CD8-positive, alpha-beta memory T cell (primary cell): ENCODE measurements at places on chromosomes 3 and 15. TPM values are rescaled to one million over a fixed set of nuclear protein-coding genes. Genes with fewer than 3 reads are reported as not detected.

The MYEF2 gene
- 1.2 TPM for polyA plus RNA-seq

The GOLGA6A gene
- polyA plus RNA-seq: not detected

The IL20RB gene
- polyA plus RNA-seq: 0.45 TPM

The ZNF660 gene
- 0.07 TPM for polyA plus RNA-seq

The KCNMB2 gene
- polyA plus RNA-seq: not detected

The SERPINI2 gene
- polyA plus RNA-seq: not detected

The C3orf33 gene
- polyA plus RNA-seq: 4.9 TPM

The C3orf85 gene
- polyA plus RNA-seq: not detected

The NLGN1 gene
- not detected for polyA plus RNA-seq

The OR5K2 gene
- polyA plus RNA-seq: not detected

The ALPK3 gene
- 0.03 TPM for polyA plus RNA-seq

The DLEC1 gene
- polyA plus RNA-seq: 0.56 TPM

The ITIH1 gene
- polyA plus RNA-seq: not detected

The CCK gene
- polyA plus RNA-seq: not detected

The TRIM71 gene
- not detected for polyA plus RNA-seq

The GRAMD1C gene
- polyA plus RNA-seq: 0.68 TPM

The XCR1 gene
- polyA plus RNA-seq: not detected

The LRRN1 gene
- 0.23 TPM for polyA plus RNA-seq

The PTPRG gene
- polyA plus RNA-seq: not detected

The CELSR3 gene
- 0.41 TPM for polyA plus RNA-seq

The CP gene
- not detected for polyA plus RNA-seq

The ARHGEF26 gene
- 0.08 TPM for polyA plus RNA-seq

The HES1 gene
- not detected for polyA plus RNA-seq

The NRG4 gene
- not detected for polyA plus RNA-seq

The COLQ gene
- polyA plus RNA-seq: 17.3 TPM

The SEC62 gene
- polyA plus RNA-seq: 190 TPM

The BCHE gene
- polyA plus RNA-seq: not detected

The PLSCR2 gene
- polyA plus RNA-seq: not detected

The CD47 gene
- polyA plus RNA-seq: 232 TPM

The OIP5 gene
- 0.58 TPM for polyA plus RNA-seq

The MORC1 gene
- not detected for polyA plus RNA-seq

The LRRC49 gene
- not detected for polyA plus RNA-seq

The SAMD7 gene
- not detected for polyA plus RNA-seq

The PLD1 gene
- 14.5 TPM for polyA plus RNA-seq

The CFAP100 gene
- polyA plus RNA-seq: not detected

The KIF7 gene
- not detected for polyA plus RNA-seq
